H7 (cell line): ENCODE measurements at places on chromosomes 12 and 14. TPM values are rescaled to one million over a fixed set of nuclear protein-coding genes. Genes with fewer than 3 reads are reported as not detected.

GRCh38 chr12:68557011-68557730 is 53.5 kb upstream of the RAP1B start:
- DNase-seq: no peak

DNA sequence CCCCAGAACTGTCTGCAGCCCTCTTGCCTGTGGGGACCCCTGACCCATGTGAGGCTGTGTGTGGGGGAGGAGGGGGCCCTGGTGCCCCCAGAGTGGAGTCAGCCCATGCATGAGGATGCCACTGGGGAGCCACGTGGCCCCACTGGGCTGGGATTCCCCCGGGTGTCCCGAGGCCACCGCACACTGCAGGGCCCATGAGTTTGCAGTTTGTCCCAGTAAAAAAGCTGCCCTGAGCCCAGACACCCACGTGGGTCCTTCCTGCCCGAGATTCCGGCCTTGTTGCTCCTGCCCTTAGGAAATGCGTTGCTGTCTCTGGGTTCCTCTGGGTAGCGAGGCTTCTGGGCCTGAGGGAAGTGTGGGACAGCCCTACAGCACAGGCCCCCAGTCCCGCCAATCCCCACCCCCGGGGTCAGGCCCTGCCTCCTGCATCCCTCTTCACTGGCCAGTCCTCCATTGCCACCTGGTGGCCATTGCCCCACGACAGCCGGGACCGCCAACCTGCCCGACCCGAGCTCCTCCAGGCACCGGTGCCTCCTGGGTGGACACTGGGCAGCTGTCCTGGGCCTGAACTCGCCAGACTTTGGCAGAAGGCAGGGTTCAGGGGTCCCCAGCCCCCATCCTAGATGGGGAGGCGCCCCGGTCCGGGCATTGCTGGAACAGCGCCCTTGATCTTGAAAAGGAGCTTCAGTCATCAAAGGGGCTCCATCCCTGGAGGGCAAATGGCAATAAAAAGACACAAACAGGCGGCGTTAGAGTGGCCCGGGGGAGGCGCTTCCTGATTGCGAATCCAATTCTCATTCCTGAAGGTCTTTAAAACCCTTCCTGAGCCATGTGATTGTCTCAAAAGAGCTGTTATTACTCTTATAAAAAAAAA is 15.6 kb upstream of the C14orf180 start:
- DNase-seq: peak; percentile 100

DNA sequence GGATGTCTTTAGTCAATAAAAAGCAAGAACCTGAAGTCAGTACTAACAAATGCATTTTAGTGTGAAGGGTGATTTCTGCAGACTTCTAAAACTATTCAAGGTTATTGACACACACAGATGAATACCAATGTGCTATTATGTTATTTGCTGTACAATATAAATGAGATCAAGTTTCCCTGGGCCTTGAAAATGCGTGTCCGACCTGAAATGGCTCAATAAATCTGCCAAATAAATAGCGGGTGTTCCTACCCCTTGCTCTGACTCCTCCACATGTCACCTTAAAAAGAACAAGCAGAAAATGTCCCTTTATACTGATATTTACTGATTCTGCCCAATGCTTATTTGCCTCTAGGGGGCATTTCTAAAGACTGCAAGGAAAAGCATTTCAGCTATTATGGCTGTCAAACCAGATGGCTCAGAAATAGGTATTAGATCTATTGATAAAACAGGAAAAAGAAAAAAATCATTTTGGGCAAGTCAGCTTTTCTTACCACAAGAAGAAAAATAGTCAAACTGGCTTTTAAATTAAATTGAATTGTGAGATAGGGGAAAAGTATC is 367.3 kb upstream of the KITLG start:
- DNase-seq: no peak

DNA sequence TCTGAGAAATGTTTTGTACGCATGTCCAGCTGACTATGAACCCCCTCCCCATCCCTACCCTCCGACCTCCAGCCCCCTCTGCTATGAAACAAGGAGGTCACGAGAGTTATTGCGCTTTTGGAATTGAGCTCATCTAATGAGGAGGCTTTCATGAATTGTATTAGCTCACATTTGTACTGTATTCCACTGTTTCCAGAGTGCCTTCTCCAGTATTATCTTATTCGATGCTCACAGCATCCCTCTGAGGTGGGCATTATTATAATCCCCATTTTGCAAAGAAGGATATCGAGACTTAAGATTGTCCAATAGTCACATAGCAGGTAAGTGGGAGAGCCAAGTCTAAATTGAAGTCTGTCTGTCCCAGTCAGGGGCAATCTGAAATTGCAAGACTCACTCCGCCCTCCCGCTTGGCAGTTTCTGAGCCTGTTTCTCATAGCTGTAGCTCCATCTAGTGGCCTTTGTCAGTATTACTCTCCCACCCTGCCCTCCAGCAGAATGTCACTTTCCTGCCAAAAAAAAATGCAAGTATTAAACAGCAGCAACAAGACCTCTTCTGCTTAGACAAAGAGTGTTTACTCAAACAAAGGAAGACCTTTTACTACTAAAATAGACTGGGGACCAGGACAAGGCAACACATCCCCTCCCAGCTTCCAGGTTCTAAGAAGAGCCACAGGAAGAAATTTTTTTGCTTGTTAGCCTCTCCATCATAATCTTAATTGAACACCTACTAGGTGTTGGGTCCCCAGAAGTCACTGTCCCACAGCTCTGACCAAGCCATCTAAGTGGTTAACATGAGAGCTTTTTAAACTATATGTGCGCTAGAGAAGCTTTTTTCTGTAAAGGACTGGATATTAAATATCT is 48.6 kb upstream of the TMEM233 start:
- peak; percentile 66 for DNase-seq

- no peak for DNase-seq
Observed at GRCh38 chr12:92547906-92548305, 154.9 kb upstream of the PLEKHG7 start.

DNA sequence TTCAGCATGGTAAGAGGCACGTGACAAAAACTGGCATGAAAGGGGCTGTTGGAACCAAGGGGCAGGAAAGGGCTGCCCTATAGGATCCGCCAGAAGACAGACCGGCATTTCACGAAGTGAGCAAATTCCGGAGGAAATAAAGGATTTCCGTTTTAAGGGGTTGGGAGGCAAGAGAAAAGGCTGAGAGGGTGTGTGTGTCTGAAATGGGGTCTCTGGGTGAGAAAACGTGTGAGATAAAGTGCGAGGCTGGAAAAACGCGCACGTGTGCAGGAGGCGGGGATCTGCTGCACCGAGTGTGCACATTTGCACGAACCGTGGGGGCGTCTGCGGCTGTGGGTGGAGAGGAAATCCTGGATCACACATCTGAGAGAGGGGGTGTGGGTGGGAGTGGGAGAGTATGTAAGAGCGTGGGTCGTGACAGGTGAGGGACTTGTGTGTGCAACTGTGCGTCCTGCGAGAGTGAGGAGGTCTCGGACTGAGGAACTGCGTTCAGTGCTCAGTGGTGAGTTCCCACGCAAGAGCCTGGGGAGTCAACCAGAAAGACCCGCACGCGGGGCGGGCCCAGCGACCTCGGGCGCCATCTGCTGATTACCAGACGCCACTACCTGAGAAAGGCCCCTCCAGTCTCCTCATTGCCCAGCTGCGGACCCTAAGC is 37.0 kb upstream of the P2RX7 start:
- DNase-seq: peak; percentile 93

DNA sequence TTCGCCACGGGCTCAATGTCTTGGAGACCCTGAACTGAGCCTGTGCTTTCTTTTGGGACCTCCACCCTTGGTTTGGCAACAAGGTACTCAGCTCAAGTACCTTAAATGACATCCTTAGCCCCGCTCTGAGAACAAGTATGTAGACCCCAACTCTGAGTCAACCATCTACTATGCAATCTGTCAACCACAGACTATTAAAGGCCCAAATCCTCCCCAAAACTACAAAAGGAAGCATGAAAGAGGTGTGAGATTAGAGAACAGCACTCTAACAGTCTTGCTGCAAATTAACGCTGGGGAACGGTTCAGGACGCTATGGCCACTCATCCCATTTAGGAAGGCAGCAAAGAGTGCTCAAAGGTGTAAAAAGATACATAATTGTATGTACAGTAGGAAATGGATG is 52.1 kb downstream of the CCDC88C start:
- DNase-seq: no peak

- DNase-seq: no peak
Observed at GRCh38 chr12:11482955-11483354, 87.6 kb upstream of the PRB2 start.

DNA sequence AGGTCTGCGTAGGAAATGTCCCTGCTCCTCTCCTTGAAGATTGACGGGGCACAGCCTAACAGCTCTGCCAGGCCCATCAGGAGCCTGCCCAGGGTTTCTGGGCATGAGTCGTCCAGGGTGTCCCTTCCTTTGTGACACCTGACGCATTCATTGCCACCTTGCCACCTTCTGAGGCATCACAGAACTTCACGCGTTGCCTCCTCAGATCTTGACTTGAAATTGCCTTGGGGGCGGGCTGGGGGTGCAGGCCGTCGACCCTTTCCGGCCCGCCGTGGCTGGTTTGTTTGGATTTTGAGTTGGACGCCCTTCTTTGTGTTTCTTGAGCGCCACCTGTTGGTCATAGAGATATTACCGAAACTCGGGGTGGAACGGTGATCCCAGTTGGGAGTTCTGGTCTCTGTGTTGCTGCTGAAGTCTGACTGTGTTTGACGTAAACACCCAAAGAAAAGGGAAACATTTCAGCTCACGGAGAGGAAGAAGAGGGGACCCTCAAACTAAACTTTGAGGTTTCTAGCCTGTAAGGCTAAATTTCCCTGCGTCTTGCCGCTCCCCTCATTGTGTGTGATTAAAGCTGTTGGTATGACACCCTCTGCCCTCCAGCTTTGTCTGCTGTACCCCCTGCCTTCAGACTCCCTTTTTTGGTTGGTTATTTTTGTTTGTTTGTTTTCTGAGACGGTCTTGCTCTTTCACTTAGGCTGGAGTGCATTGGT is 44.6 kb downstream of the MLXIP start:
- peak; percentile 93 for DNase-seq

DNA sequence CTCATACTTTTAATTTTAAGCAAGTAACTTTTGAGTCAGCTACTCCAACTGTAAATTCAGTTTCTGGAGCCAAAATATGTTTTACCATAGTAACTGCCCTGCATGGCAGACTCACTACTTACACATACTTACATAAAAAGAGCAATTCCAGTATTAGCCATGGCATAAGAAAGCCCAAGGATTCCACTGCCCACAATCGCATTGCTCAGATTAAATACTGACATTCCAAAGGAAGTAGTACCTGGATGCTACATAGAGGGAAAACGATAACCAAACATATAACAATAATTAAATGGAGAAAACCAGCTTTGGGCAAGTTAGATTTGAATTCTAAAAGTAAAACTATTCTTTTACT is 2.2 kb downstream of the SLC38A2 start:
- DNase-seq: no peak

- no peak for DNase-seq
Observed at GRCh38 chr12:50181691-50182090, 14.5 kb upstream of the CERS5 start.

GRCh38 chr12:50082644-50083043 is 2.5 kb upstream of the SMARCD1 start:
- no peak for DNase-seq

DNA sequence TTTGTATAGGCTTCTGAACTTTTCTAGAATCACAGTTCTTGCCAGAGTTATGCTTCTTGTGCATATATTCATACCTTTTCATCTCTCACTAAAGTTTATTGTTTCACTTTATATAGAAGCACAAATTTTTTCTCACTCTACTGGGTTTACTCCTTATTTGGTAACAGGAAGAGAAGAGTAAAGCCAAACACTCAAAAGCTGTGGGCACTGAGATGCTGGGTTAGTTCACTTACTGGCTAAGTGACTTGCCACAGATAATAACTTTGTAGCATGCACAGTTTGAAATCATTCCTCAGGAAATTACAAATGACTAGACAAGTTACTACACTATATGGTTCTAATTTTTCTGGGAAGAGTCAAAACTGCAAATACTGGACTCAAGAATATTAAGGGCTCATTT is 7.8 kb downstream of the HIGD1C start:
- no peak for DNase-seq

The CIROP gene
- total RNA-seq: 0.42 TPM in 1 of 2 replicates, not detected in the other

The TAS2R31 gene
- total RNA-seq: 0.48 and 0.55 TPM in 2 replicates

The SIX4 gene
- 24.7 and 25.8 TPM in 2 replicates for total RNA-seq

The RAB15 gene
- 43.9 and 48.3 TPM in 2 replicates for total RNA-seq

The SERPINA12 gene
- total RNA-seq: not detected in 2 replicates

The C12orf57 gene
- total RNA-seq: 136 and 153 TPM in 2 replicates

The MED6 gene
- 29.5 and 38.8 TPM in 2 replicates for total RNA-seq

The LRRC10 gene
- total RNA-seq: not detected in 2 replicates
